GM20000 (cell line): ENCODE measurements at places on chromosomes 1 and 21.

GRCh38 chr1:18496497-18497235 is 15.9 kb downstream of the KLHDC7A start:
- DNase-seq, result no peak

DNA sequence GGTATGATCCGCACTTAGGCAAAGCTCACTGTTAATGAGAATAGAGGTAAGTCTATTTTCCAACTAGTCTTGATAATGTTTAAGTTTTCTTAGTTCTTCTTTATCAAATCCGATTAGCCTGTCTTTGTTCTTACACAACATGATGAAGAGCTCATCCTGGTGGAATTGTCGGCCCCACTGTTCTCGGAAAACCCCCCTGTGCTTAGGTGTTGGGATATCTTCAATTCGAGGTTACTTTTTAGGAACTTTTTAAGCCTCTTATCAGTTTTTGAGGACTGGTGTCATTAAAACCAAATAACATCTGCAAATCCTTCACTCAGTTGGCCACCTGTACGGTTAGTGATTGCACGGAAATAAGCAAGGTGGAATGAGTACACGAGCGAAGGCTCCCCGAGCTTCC is 60.7 kb upstream of the KIF26B start:
- DNase-seq, result no peak

GRCh38 chr1:68442822-68443556 is 6.8 kb downstream of the RPE65 start:
- DNase-seq, result peak; percentile 23

DNA sequence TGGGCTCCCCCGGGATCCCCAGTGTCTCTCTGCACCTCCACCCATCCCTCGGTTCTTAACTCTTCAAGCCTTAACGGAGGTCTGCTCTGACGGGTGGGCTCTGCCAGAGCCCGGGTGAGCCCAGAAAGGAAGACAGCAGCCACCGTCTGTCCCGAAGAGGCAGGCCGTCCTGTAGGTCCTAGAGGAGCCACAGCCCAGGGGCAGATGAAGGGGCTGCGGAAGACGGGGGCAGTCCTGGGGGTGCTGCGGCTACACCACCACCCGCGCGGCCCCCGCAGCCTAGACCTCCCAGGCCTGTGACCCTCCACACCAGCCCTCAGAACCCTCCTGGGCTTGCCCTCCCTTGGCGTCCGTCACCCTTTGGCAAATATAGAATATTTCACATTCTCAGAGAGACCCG is 71.0 kb downstream of the UMODL1 start:
- no peak for DNase-seq

DNA sequence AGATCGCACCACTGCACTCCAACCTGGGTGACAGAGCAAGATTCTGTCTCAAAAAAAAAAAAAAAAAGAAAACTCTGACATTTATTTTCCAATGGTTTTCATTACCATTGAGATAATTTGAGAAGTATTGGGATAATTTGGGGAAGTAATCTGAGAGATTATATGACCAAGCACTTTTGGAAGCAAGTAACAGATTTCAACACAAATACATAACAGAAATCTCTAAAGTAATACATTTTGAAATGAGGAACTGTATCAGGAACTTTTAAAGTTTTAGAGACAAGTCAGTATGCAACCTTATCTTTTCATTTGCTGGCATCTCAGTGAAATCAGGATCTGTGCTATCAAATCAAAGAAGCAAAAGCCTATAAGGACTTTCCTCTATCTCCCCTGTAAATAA is 25.4 kb upstream of the SLC16A1 start:
- DNase-seq, result no peak

- DNase-seq, result no peak
Measured at GRCh38 chr1:100517515-100517914, 20.4 kb upstream of the GPR88 start.

- peak; percentile 66 for DNase-seq
Measured at GRCh38 chr1:207863893-207864535, 46.9 kb downstream of the CD34 start.

GRCh38 chr1:63621075-63621474 is 27.9 kb downstream of the PGM1 start:
- DNase-seq, result no peak

- DNase-seq, result no peak
Measured at GRCh38 chr1:235090406-235091069, 38.1 kb downstream of the TOMM20 start.

DNA sequence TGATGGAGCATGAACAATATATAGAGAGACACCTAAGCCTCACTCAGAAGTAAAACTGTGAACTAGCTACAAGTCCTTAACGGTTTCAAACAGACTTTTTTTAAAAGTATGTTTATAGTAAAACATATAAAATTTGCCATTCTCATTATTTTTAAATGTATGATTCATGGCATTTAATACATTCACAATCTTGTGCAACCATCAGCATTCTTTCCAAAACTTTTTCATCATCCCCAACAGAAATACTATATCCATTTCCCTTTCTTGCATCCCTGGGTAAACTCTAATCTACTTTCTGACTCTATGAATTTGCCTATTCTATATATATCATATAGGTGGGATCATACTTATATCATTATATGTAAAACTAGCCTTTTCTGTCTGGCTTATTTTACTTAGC is 25.5 kb downstream of the EVI5 start:
- DNase-seq, result no peak

GRCh38 chr1:19689085-19689757 is 24.5 kb downstream of the HTR6 start:
- no peak for DNase-seq
